ENCODE measurements at places on chromosomes 13 and 19.

DNA sequence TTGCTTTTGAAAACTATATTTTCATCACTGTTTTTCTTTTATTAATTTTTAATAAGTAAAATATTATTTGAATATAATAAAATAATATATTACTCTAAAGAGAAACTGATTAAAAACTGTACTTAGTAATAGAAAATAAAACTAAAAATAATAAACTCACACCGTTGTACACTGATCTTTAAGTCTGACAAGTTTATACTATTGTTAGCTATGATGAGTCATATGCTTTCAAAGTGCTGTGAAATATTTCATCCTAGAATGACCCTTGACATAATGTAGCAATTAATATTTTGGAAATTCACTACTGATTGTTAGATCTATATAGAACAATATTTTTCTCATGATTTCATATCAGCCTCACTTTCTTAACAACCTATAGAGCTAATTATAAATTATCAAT lies 1040.6 kb upstream of the SPRY2 start:
- no peak for DNase-seq

DNA sequence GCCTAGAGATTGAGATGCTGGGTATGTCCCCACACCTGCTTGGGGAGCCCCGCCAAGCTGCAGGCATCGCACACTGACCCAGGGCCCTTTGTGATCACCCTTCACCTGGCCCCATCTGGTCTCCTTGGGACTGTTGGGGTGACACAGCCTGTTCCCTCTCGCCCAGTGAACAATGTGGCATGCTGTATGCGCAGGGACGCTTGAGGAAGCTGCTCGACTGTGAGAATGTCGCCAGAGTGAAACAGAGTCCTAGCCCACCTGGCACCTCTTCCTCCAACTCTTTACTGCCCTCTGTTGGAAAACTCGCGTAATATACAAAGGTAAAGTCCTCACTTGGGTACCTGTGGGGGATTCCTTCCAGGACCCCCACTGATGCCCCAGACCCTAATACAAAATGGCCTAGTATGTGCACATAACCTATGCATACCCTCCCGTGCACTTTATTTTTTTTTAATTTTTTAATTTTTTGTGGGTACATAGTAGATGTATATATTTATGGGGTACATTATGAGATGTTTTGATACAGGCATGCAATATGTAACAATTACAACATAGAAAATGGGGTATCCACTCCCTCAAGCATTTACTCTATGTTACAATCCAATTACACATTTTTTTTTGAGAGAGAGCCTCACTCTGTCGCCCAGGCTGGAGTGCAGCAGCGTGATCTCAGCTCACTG lies 9.0 kb downstream of the BLOC1S3 start:
- no peak for DNase-seq

GRCh38 chr13:114226699-114227323 lies 7.9 kb upstream of the CDC16 start:
- peak; percentile 75 for DNase-seq

DNA sequence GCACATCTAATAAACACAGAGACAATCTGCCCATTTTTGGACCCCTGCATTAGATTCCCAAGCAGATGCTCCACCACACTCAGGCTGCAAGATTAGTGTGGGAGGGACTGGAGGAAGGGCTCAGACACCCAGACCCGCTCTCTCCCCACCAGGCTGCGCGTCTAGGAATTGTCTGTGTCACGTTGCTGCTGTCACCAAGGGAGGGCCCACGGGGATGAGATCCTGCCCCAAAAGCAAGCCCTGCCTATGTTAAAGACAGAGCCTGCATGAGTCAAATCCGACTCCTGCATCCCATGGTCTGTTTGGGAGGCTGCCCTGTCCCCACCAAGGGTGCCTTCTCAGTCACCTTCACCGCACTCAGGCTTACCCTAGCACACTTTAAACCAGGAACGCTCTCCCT lies 114.4 kb upstream of the ZNF507 start:
- no peak for DNase-seq

GRCh38 chr13:102793611-102794355 lies 5.0 kb downstream of the POGLUT2 start:
- DNase-seq: no peak

DNA sequence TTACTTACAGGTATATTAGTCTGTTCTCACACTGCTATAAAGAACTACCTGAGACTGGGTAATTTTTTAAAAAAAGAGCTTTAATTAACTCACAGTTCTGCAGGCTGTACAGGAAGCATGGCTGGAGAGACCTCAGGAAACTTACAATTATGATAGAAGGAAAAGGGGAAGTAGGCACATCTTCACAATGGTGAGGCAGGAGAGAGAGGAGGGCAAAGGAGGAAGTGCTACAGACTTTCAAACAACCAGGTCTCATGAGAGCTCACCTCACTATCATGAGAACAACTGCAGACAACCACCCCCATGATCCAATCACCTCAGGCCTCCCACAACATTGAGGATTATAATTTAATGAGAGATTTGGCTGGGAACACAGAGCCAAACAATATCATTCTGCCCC lies 511.7 kb downstream of the SLITRK6 start:
- DNase-seq: no peak

GRCh38 chr13:36355632-36356031 lies 9.4 kb upstream of the SPART start:
- DNase-seq: no peak

DNA sequence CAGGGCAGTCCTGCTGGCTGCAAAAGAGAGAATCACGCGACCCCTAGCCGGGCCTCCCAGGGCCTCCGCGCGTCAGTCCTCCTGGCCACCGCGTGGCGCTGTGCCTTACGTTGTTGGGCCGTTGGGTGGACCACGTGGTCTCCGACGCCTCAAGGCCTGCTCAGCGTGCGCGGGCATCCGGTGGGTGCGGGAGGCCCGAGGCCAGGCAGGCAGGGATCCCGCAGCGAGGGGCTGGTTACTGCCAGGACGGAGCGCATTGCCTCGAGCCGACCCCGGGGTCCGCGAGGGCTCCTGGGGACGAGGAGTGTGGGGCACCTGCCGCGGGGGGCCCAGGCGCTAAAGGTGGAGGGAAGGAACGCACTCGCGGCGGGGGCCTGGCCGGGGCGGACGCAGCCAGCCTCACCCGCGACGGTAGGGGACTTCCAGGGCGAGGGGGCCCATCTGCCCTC lies at the start of gene TDRD12:
TSS of gene TDRD12 (plus strand) at position 157 of the 449 bp plus-strand sequence. CDS start 306 bp downstream, outside the sequence.
- DNase-seq: no peak
